ENCODE measurements at places on chromosomes 5 and 9.

DNA sequence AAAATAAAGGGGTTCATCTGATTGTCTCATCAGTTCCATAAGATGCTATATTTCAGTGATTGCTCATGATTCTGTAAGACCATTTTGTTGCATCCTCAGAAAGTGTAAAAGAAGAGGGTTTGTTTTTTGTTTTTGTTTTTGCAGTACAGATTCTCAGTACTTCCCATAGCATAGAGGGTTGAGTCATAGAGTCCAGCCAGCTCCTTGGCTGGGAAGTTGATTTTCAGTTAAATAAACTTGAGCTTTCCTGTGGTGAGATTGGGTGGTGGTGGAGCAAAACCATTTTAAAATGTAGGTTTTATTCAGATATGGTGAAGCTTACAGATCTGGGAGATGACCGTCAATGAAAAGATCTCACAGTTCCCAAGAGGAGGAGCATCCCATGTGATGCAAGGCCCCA is 48.2 kb downstream of the DAPK1 start:
- no peak for DNase-seq

GRCh38 chr9:36112516-36112915 is 24.0 kb upstream of the GLIPR2 start:
- DNase-seq = no peak

DNA sequence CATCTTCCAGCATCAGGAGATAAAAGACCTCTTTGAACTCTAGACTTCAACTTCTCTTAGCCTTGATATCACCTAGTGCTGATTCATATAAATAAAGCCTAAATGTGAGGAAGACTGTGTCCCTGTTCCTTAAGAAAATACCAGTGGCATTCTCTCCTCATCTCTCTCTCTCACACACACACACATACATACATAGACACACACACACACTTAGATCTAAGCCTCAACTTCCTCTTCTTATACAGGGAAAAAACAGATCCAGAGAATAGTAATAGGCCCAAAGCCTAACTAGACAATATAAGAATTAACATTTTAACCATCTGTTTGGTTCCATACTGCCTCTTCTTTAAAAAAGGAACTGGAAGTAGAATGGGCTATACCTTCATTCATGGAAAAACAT is 195.3 kb upstream of the NR4A3 start:
- DNase-seq = no peak

- no peak for DNase-seq
Measured at GRCh38 chr9:106925392-106925791, 62.4 kb downstream of the ZNF462 start.

GRCh38 chr9:112446080-112446479 is 40.5 kb upstream of the KIAA1958 start:
- no peak for DNase-seq

DNA sequence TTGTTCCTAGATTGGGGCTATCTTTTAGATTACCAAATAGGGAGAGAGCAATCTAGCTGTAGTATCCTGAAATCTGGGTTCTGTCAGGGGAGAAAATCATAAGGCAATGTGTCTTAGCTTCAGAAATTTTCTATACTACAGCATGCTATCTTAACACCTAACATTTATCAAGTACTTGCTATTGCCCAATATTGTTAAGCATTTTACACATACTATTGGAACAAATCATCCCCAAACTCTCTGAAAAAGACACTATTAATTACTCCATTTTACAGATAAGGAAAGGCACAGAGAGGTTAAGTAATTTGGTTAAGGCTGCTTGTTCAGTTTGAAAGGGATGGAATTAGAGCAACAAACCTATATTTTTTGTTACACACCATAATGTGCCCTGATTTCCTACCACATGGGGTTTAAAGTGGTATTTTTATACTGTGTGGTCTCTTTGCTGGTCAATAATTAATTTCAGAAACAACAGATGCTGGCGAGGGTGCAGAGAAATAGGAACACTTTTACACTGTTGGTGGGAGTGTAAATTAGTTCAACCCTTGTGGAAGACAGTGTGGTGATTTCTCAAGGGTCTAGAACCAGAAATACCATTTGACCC is 57.2 kb upstream of the RIC1 start:
- DNase-seq = no peak

DNA sequence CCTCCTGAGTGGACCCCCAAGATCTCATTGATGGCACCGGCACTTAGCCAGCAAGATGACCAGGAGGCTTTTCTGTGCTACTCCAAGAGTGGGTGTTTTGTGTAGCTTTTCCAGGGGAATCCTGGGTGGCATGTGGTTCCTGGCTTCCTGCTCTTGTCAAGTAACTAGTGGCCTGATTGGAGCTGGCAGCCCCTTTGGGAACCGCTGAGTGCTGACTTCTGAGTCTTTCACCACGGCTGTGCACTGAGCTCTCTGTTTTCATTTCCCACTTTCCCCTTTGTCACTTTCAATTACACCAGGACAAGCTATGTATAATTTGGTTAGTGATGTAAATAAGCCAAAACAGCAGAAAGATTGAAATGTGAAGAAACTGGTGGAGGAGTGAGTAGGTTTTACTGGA is 255.4 kb downstream of the GOLPH3 start:
- no peak for DNase-seq

DNA sequence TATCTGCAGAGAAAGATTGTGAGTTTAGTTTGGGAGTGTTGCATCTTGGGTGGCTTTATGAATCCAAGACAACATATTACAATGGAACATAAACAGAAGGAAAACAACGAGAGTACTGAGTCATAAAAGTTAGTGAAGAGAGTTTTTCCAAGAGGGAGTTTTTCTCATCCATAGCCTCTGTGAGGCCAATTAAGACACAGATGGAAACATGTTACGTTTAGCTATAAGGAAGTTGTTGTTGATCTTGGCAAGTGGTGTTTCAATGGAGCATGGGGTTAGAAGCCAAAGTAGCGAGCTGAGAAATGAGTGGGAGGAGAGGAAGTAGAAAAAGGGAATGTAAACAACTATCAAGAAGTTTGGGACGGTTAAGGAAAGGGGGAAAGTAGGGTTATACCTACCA is 53.3 kb upstream of the SPATA31D4 start:
- no peak for DNase-seq

DNA sequence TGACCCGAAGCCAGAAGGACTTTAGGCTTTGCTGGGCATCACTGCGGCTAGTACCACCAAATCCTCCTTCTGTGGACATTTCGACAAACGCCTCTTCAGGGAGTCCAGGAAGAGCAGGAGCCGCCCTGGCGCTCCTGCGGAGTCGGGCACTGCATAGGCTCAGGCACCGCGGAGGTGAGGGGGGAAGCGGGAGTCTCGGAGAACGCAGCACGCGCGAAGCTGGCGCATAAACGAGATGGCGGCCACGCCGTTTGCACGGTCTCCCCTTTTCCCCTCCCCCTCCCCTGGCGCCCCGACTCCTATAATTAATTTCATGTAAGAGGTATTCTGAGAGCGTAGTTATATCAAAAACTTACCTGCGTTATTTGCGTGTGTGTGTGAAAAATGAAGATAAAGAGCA is 137.8 kb upstream of the GAS1 start:
- no peak for DNase-seq

- DNase-seq = no peak
Measured at GRCh38 chr5:137747848-137748247, 6.3 kb downstream of the HNRNPA0 start.

- DNase-seq = no peak
Measured at GRCh38 chr9:96073531-96074480, 198.3 kb downstream of the ERCC6L2 start.

DNA sequence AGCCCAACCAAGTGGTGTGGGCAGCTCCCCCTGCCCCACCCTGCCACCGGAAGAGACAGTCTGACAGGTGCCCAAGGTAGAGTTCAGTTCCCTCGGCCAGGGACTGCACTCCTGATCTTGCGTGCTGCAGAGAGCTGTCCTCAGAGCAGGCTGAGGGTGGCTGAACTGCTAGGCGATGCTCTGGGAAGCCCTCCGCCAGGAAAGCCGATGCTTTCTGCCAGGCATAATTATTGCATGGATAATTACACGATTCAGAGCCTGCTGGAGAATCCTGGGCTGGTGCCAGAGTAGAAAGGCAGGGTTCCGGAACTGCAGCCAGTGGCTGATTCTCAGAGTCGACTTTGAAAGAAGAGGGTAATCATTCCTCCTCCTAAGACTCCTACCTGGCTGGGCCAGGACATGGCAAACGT is 19.3 kb downstream of the KCNIP1 start:
- DNase-seq = no peak

- no peak for DNase-seq
Measured at GRCh38 chr5:151082282-151082902, 1.6 kb upstream of the TNIP1 start.

- DNase-seq = no peak
Measured at GRCh38 chr5:30347858-30348257, 845.6 kb upstream of the CDH6 start.

GRCh38 chr9:4603830-4604229 is 58.3 kb upstream of the PLPP6 start:
- DNase-seq = no peak

DNA sequence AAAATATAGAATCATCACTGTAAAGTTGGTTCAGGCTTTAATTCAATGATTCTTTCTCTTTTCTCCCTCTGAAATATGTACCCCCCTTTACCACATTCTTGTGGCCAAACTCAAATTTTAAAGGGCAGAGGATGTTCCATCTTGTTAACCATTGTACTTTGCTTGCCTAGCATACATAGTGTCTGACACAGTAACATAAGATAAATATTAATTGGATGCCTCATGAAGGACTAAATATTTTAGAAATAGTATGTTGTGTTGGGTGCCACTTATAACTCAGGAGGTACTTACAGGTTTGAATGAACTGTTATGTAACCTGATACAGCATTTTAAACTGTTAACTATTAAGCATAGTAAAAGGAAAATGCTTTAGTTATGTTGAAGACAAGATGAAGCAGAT is 71.5 kb downstream of the NIPBL start:
- DNase-seq = no peak

GRCh38 chr9:26524267-26524666 is 368.3 kb downstream of the CAAP1 start:
- DNase-seq = no peak

- no peak for DNase-seq
Measured at GRCh38 chr5:154782326-154782725, 27.1 kb downstream of the LARP1 start.

- DNase-seq = no peak
Measured at GRCh38 chr9:4618700-4619099, 43.4 kb upstream of the PLPP6 start.

DNA sequence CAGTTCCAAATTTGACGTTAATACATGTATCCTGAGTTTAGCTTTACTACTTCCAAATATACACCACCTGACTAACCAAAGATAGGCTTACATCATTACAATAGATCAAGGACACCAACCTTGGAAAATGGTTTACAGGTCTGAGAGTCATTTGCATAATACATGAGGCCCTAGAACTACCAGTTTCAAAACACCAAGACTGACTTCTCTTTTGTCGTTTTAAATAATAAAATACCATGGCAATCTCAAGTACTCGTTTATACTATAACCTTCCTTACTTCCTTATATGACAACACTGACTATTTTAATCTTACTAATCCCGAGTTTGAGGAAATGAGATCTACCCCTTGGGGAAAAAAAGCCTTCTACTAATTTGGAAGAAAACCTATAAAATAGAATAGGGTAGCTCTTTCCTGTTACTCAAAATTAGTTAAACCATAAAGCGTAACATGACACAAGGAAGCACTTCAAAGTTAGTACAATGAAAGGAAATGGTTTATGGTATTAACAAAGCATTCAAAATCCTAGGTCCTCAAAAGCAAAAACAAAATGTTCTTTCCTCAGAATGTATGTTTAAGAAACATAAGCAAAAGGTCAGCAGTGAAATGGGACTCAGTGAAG is 42.1 kb downstream of the UBQLN1 start:
- no peak for DNase-seq

GRCh38 chr5:6251565-6252102 is 126.7 kb downstream of the MED10 start:
- DNase-seq = no peak

DNA sequence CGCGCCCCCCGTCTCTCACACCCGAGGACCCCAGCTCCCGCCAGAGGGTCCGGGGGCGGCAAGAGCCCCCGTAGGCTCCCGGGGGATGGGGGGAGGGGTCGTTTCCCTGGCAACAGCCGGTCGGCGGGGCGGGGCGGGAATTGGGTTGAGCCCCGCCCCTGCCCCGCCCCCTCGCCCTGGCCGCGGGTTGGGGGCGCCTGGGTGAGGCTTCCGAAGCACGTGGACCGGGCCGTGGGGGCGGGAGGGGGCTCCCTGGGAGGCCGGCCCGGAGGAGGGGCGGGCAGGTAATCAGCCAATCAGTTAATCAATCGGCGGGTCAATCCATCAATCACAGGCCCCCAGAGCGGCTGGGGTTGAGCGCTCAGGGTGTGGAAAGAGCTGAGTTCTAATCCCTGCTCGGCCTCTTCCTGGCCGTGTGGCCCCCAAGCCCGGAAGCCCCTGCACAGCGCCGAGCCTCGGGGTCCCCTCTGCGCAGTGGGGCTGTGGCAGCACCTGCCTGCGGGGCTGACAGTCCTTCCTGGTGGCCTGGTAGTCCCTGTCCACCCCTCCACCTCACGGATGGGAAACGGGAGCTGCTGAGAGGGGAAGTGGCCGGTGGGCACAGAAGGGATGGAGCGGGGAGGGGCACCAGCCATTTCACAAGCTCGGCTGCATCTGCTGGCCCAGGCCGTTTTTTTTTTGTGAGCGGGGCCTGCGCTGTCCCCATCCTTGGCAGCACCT is 174.2 kb upstream of the IER5L start:
- DNase-seq = no peak

DNA sequence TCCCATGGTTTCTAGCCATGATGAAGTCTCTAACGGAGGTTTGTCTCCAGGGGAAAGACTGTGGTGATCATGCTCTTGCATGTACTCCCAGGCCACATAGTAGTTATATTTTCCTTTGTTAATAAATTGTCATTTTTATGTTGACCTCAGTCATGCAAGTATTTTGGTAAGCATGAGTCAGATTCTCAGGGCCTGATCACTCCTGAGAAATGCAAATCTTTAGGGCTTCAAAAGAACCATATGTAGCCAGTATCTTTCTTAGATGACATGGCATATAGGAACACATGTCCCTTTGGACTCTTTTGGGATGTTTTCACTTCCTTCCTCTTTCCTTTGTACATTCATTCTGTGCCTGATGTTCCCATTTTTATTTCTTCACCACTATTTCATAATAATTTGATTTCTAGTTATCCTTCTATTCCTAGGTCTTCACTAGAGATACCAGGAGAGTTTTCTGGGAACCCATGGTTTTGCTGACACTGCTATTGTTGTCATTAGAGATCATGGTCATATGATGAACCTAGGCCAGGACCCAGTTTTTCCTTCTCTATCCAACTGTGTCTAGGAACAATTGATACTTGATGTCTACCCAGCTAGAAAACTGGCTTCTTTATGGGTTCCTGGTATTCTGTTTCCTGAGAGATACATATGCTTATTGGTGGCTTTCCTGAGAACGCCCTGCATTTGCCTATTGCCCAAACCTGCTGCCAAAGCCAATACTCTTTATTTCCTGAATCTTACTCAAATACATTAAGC is 248.1 kb upstream of the NREP start:
- no peak for DNase-seq

- DNase-seq = no peak
Measured at GRCh38 chr9:131012396-131012917, 3.5 kb downstream of the LAMC3 start.

GRCh38 chr5:77812926-77813589 is 36.9 kb upstream of the TBCA start:
- no peak for DNase-seq

- no peak for DNase-seq
Measured at GRCh38 chr5:79256563-79256962, 20.6 kb downstream of the JMY start.

- no peak for DNase-seq
Measured at GRCh38 chr5:10323588-10324488, 16.1 kb upstream of the CMBL start.

GRCh38 chr5:152529440-152529839 is 124.4 kb upstream of the NMUR2 start:
- no peak for DNase-seq

- DNase-seq = no peak
Measured at GRCh38 chr5:65050826-65051498, 282.2 kb downstream of the CWC27 start.
